ENCODE measurements at places on chromosomes 6 and 20.

DNA sequence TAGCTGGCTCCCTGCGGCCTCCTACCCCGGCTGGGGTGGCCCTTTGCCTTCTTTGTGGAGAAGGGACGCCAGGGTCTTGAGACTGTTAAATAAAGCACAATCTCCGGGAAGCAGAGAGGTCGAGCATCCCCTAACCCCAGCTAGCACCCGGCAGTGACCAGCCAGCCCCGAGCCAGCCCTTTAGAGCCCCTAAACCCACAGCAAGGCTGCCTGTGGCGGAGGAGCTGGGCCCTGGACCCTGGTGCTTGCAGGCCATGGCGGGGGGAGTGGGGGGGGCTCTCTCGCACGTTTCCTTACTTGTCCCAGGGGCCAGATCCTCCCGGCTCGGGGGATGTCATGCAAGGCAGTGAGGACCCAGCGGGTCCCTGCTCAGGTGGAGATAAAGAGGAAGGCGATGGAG is 49.2 kb upstream of the GATA5 start:
- DNase-seq = no peak

DNA sequence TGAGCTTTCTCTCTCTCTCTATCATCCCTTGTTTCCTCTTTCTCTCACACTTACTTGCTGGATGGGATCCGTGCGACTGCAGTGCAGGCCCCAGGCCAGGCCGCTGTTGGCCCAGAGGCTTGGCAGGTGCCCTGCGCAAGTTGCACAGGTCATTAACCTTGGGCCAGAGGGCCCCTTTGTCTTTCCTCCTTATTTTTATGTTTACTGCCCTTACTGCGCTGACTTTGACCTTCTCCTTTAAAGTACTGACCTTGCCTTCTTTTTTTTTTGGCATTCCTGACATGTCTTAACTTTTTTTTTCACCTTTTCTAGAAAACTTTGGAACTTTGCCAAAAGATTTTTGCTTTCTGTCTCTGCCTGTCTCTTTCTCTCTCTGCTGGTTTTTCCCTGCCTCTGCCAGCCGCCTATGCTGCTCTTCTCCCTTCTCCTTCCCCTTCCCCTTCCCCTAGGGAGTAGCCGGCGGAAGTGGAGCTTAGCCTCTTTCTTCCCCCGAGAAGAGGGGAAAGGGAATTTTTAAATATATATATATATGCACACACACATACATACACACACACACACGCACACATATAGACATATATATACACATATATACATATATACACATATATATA is 59.6 kb upstream of the CDH4 start:
- DNase-seq = no peak

GRCh38 chr6:26286168-26286877 is 78.7 kb upstream of the BTN3A2 start:
- DNase-seq = peak; percentile 68

GRCh38 chr6:73803562-73804241 is 107.7 kb downstream of the CD109 start:
- no peak for DNase-seq

DNA sequence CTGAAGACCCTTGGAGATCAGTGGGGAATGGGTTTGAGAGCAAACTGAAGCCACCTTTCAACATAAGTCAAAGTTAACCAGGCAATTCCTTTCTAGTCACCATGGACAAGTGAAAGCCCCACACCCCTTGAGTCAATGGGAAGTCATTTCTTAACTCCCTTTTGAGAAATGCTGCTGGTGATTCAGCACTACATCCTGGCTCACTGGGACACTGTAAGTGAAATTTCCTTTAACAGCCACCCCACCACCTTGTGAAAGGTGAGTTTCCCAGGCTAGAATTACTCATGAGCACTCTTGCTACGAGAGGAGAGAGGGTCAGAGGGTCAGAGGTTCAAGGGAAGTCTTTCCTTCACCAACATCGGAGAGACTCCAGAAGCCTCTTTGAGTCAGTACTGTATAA is 93.3 kb upstream of the MARCKS start:
- no peak for DNase-seq

DNA sequence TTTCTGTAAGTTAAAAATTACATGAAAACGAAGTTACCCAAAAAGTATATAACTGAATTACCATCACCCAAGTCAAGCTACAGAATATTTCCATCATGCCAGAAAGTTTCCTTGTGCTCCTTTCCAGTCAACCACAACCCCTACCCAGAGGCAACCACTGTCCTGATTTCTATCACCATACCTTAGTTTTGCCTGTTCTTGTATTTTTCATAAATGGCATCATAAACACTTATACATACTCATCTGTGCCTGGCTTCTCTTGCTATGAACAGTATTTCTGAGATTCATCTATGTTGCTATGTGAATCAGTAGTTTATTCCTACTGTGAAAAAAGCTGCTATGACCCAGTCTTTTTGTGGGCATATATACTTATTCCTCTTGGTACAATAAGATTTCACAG is 7.4 kb downstream of the FKBP5 start:
- no peak for DNase-seq

DNA sequence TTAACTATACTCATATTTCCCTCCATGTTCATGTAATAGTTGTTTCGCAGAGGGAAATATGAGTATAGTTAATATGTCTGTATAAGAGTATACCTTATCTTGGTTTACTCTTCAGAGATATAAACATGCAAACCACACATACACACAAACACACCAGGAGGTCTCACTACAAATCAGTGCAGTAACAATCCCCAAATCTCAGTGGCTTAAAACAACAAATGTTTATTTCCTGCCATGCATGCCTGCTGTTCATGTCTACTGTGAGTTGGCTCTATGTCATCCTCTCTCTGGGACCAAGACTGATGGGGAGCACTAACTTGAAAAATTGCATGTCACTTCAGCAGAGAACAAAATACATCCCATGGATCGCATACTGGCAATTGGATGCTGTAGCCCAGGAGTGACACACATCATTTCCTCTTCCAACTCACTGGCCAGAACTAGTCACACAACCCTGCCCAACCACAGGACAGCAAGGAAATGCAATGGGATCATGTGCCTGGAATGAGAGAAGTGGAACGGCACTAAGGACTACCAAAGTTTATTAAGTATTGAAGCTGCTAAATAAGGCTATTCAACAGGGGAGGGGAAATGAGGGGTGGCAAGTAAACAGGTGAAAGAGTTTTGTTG is 89.0 kb upstream of the DTNBP1 start:
- no peak for DNase-seq

DNA sequence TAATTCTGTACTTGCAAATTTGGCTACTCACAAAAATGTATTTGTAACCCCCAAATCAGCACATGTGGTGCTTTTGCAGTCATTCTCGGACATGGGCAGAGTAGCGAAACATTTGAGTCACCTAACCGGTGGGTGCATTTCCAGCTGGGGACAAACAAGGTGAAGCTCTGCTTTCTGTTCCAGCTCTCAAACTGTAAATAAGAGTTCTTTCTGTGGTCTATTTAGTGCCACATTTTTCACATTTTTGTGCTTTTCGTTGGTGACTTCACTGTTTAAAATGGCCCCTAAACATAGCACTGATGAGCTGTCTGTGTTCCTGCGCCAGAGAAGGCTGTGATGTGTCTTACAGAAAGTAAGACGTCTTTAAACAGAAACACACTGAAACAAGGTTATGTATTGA is 244.5 kb downstream of the CDC5L start:
- DNase-seq = no peak

- no peak for DNase-seq
These were observed 11.7 kb downstream of the PTPRK start for GRCh38 chr6:128508588-128509296.

DNA sequence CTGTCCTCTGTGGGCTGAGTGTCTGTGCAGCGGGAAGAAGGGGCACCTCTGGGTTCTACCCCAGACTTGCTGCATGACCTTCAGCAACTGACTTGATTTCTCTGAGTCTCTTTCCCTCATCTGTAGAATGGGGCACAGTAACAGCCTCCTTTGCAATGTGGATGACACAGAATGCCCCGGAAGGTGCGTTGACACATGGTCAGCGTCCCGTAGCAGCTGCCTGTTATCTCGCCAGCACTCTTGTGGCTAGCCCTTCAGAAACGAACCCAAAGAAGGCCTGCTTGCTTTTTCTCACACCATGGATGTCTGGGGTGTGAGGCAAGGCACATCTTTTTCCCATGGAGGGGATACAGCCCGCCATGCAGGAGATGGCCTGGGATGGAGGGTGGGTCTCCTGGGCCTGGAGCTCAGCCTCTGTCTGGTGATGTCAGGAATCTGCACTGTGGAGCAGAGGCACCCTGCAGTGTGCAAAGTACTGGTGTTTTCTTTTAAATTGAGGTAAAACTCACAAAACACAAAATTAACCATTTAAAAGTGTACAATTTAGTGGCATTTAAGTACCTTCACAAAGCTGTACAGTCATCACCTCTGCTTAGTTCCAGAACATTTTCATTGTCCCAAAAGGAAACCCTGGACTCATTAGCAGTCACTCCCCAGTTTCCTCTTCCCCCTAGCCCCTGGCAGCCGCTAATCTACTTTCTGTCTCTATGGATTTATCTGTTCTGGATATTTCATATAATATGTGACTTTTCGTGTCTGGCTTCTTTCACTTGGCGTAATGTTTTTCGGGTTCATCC is 59.8 kb upstream of the FAM83D start:
- DNase-seq = no peak

- DNase-seq = no peak
These were observed 338.1 kb downstream of the SYNE1 start for GRCh38 chr6:152298848-152299735.

DNA sequence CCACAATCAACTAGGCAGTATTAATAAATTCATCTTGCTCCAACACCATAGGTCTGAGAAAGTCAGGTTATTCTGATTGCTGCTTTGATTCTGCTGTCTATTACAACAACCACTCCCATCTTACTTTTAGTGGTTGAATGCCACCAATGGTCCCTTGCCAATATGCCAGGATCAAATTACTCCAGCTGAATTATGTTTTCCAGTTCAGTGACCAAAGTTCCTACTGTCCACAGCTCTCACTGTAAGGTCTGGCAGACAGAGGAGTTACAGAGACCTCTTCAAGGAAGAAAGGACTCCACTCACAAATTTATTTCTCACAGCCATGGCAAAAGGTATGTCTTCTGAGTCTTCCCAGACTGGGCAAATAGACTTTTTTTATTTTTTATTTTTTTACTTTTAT is 557.0 kb downstream of the HAO1 start:
- no peak for DNase-seq

DNA sequence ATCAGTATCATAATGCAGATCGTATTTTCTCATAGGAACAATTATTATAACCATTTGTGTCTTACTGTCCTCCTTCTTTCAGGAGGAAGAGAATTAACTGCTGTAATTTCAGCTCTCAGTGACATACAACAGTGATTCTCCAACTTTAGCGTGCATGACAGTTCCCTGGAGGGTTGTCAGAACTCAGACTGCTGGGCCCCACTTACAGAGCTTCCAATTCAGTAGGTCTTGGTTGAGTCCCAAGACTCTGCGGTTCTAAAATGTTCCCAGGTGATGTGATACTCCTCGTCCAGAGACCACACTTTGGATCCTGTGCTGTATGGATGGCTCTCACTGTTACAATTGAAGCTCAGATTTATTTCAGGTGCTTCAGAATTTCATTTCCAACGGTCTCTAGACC is 72.8 kb downstream of the CAP2 start:
- no peak for DNase-seq

- DNase-seq = no peak
These were observed 7.7 kb downstream of the ADISSP start for GRCh38 chr20:3759884-3760283.

DNA sequence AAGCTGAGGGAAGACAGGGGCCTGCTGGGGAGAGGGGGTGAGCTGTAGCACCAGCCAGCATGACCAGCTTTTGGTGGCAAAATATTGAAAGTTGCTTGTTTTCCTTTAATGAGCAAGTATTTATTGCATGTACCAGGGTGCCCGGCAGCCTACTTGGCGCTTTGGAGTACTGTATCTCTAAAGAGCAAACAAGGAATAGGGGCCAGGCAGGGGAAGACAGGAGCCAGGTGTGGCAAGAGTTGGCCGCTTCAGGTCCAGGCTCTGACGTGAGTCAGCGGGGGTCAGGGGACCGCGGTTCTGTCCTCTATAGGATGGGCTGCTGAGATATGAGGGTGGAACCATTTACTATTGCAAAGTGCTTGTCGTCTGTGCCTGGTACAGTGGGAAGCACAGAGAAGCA is 63.1 kb downstream of the PSMG4 start:
- no peak for DNase-seq

GRCh38 chr20:10807013-10807412 is 133.2 kb upstream of the JAG1 start:
- no peak for DNase-seq

GRCh38 chr6:54646069-54646950 is 200.3 kb upstream of the FAM83B start:
- DNase-seq = no peak

GRCh38 chr6:14037402-14038277 is 79.9 kb upstream of the CD83 start:
- no peak for DNase-seq

DNA sequence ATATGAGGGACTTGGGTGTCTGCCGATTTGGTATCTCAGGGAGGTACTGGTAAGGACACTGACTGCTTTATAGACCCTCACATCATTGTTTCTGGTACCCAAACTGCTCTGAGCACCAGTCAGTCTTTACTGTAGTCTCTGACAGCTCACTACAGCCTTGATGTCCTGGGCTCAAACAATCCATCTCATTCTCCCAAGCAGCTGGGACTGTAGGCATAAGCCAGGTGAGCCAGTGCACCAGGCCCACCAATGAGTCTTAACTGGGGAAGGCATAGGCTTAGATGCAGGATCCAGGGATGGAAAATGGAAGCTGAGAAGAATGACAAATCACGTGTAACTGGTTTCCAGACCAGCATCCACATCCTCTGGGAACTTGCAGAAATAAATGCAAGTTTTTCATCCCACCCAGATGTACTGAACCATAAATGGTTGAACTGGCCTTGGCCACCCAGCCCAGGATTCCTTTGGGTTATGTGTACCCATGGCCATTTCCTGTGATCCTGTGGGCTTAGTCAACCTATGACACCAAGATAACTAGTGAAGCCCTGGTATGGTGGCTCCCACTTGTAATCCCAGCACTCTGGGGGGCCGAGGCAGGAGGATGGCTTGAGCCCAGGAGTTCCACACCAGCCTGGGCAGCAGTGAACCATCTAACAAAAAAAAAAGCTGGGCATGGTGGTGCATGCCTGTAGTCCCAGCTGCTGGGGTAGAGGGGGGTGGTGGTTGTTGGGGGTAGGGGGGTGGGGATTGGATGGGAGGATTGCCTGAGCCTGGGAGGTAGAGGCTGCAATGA is 5.8 kb downstream of the TUBB start:
- no peak for DNase-seq

DNA sequence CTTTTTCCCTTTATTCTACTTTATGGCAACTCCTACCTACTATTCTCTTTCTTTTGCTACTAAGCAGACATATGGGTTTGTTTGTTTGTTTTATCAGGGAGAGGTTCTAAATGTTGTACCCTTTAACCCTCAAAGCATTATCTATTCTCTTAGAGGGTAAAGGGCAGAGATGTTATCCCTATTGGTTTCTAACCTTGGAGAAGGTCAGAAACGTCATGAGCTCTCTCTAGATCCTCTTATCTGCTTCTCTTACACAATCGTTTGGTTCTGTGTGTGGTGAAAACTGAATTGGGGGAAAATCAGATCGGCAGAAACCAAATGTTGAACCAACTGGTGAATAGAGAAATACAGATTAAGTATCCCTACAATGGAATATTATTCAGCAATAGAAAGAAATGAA is 6.4 kb upstream of the MPC1 start:
- no peak for DNase-seq

- DNase-seq = no peak
These were observed 12.3 kb upstream of the COL9A1 start for GRCh38 chr6:70315079-70315751.

GRCh38 chr20:62362590-62362940 is 4.5 kb downstream of the LAMA5 start:
- no peak for DNase-seq
